Stimulated activated CD4-positive, alpha-beta T cell treated with anti-CD3 and anti-CD28 coated beads, Interleukin-4, amount 100 ng/mL, for 1 hour (primary cell): ENCODE measurements at places on chromosomes 6 and 20.

DNA sequence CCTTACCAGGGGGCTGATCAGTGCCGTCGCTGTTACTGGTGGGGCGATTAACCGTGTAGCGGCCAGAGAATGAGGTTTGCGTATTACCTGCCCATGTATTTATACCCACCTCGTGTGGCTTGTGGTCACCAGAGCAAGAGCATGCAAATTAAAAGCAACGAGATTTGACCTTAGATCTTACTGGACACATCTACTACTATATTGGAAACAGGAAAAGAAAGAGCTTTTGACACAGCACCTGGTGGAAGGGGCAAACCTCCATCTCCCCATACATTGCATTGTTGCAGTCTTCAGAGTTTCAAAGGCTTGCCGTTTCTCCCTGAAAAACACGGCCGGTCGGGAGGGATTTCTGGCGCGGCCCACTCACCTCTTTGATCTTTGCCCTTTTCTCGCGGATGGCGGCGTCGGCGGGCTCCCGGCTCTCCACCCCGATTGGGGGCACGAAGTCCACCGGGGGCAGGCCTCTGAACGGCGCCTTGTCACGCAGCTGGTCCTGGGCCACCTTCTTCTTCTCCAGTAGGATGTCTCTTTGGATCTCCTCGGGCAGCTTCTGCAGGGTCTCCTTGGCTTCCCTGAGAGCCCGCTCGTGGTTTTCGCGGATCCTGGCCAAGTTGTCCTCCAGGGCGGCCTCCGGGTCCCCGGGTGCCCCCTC, 1.3 kb downstream of the MAN1A1 start:
- DNase-seq, result peak; percentile 39

GRCh38 chr6:121383478-121383877, 49.2 kb upstream of the TBC1D32 start:
- DNase-seq, result no peak

- DNase-seq, result peak; percentile 21
Observed at GRCh38 chr6:43368259-43369160, 937 bp downstream of the ZNF318 start.

GRCh38 chr6:68226460-68226859, 408.6 kb upstream of the ADGRB3 start:
- DNase-seq, result no peak

GRCh38 chr20:37346535-37347346, 801 bp downstream of the SRC start:
- no peak for DNase-seq

GRCh38 chr6:79241228-79241627, 6.7 kb upstream of the HMGN3 start:
- no peak for DNase-seq

GRCh38 chr6:26017632-26017966, 55.0 kb downstream of the TRIM38 start:
- DNase-seq, result peak; percentile 85

- DNase-seq, result no peak
Observed at GRCh38 chr6:2081155-2082138, 164.0 kb downstream of the GMDS start.

- no peak for DNase-seq
Observed at GRCh38 chr6:17725083-17725482, 18.4 kb upstream of the NUP153 start.

GRCh38 chr6:134318236-134318973, 493 bp upstream of the SGK1 start:
- DNase-seq, result no peak

- no peak for DNase-seq
Observed at GRCh38 chr20:23546435-23547144, 21.7 kb downstream of the CST9L start.

DNA sequence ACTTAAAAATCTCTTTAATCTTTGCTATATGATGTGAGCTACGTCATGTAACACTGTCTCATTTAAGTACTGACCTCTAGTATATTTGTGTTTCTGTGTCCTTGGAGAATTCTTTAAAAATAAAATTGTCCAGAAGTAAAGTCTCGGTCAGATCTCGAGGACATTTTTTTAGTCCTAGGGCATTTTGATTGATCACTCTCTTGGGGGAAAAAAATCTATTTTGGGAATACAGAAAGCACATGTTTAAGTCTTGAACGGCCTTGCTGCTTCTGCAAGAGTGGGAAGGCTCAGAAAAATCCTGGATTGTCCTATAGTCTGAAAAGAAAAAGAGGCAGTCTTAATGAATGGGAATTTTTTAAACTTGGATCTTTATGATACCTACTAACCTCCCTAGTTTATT, 234.3 kb downstream of the UTRN start:
- no peak for DNase-seq

- no peak for DNase-seq
Observed at GRCh38 chr6:113696960-113697359, 160.2 kb upstream of the MARCKS start.

- DNase-seq, result no peak
Observed at GRCh38 chr20:44509762-44510161, 12.1 kb downstream of the SERINC3 start.

GRCh38 chr20:18694071-18694470, 106.2 kb downstream of the DTD1 start:
- DNase-seq, result no peak

DNA sequence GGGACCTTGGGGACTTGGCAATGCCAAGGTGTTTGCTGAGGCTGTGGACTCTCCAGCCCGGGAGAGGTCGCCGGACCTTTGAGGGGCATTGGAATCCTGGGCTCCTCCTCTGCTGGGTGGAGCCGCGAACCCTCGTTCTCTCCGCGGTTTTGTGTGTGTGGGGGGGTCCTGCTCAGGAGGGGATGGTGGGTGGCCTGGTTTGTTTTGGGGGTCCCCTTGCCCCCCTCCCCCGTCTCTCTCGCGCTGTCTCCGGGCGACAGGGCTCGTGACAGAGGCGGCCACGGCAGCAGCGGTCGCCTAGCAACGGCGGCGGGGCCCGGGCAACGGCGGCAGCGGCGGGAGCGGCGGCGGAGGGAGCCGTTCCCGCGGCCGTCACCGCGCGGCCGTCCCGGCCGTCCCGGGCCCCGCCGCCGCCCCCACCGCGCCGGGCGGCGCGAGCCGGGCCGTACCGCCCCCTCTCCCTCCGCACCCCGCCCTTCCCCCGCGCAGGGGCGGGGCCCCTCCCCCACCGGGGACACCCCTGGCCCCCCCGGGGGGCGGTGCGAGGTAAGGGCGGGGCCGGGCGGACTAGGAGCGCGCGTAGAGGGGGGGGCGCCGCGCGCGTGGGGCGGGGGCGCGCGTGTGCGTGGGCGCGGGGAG, 7.8 kb downstream of the SYNGAP1 start:
- DNase-seq, result peak; percentile 62

DNA sequence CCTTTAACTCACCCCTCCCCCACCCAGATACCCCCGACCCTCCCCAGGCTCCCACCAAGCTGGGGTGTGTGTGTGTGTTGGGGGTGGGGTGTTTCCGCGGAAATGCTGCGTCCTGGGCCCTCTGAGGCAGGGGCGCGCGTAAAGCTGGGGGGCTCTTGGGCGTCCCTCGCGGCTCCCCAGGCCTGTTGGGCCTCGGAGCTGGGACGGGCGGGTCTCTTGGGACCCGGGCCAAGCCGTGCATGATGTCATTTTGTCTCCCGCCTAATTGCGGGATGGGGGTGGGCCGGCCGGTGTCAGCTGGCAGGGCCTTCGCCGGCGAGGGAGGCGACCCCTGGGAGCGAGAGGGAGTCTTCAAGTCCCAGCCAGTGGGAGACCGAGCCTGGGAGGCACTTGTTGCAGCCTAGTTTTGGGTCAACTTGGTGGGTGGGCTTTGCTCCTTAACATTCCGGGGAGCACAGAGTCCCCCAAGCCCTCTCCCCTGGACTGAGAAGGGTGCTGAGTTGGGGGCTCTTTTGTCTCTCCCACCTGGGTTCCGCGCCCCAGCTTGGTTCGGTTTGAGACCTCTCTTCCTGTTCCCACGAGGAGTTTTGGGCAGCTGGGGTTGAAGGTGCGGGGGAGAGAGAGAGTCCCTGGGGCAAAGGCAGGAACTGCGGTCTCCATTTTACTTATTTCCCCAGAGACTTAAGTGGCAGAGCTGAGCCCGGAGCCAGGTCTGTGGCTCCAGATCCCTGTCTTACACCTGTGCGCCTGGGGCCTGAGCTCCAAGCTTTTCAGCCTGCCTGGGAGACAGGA, 623 bp downstream of the MYBL2 start:
- no peak for DNase-seq

- no peak for DNase-seq
Observed at GRCh38 chr20:40781327-40782042, 92.4 kb upstream of the MAFB start.

DNA sequence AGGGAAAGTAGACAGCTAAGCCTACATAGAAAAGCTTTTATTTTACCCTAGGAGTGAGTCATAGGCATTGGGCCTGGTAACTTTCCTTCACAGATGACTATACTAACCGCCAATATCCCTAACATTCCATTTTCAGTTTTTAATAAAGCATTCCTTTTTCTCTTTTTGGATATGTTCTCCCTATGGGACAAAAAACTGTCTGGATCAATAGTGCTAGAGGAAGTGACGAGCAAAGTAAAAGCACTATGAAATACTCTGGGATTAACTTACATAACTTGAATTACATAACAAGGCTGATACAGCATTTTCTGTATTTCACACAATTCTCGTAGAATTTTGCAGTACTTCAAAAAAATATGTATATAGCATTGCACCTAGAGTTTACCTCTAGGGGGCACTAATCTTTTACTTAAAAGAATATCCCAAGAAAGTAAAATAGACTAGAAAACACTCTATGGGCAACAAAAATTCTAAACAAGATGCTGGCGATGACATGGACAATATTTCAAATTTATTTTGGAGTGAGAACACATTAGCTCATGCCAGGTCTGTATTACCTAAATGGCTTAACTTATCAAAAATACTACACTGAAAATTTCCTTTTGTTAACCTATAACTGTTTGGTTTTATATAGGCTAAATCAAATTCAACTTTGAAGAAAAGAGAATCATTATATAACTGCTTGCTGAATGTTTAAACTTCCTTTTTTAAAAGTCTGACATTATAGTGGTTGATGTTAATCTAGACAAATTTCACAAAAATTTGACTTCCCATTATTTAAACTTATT, 66.3 kb upstream of the DST start:
- DNase-seq, result no peak

DNA sequence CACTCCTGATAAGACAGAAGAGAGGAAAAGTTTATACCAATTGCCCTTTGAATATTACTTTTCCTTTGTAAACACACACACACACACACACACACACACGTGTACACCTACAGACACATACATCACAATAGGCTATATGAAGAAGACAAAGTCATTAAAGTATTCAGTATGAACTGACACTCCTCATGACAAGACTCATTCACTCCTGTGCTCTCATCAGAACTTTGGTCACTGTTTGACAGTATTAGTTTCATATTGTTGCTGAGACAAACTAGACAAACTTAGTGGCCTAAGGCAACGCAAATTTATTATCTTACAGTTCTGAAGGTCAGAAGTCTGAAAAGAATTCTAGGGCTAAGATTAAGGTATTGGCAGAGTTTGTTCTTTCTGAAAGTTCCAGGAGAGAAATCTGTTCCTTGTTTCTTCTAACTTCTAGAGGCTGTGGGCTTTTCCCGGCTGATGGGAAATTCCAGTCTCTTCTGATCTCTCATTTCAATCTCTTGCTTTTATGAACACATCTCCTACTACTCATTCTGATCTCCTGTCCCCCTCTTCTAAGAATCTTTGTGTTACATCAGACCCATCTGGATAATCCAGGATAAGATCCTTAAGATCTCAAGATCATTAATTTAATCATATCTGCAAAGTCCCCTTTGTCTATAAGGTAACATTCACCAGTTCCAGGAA, 171.3 kb downstream of the HACE1 start:
- DNase-seq, result no peak

- DNase-seq, result no peak
Observed at GRCh38 chr6:315921-316752, 23.9 kb downstream of the DUSP22 start.

DNA sequence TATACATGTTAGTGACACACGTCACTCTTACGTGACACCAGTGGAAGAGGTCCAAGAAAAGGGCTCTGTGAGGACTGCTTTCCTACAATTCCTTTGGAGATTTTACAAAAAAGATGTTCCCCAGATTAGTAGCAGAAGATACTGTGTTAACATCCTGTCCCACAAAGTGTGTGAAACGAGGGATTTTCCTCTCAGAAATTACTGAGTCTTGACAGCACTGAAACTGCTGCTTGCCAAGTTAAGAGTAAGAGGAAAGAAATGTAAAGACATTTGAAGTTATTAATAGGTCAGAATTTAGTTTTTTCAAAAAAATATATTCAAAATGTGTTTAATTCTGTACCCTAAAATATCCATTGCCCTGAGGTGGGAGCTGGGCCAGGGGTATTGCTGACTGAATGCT, 58.8 kb upstream of the MAP7 start:
- DNase-seq, result no peak

DNA sequence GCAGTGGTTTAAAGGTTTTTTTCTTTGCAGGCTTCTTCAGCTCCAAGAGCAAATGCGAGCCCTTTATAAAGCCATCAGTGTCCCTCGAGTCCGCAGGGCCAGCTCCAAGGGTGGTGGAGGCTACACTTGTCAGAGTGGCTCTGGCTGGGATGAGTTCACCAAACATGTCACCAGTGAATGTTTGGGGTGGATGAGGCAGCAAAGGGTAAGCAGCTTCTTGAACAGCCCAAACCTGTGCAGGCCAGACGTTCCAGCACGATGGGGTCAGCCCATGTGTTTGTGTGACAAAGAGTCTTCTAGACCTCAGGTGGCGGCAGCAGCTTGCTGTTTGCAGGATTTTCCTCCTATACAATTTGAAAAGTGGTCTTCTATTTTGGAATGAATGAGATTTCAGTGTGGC, 17.7 kb downstream of the DSP start:
- DNase-seq, result no peak

GRCh38 chr6:149275621-149276020, 41.9 kb upstream of the TAB2 start:
- DNase-seq, result no peak

DNA sequence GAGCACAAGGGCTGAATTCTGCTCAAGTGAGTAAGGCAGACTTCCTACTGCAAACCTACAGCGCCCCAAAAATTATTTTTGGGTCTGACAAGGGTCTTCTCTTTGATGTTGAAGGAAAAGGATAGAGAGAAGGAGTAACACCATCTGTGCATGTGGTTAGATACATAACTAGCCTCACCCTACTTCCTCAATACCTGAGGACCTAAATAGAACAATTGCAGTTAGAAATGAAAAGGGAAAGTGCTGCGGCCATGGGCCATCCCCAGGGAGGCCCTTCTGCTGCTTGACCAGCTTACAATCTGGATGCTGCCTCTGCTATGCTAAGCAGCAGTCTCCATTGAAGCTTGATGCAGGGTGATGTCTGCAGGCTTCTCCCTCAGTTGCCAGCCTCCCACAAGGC, 63.2 kb upstream of the ARMH2 start:
- no peak for DNase-seq

- no peak for DNase-seq
Observed at GRCh38 chr20:57566399-57566798, 5.5 kb downstream of the PCK1 start.

GRCh38 chr6:124977067-124977908, 15.1 kb downstream of the RNF217 start:
- no peak for DNase-seq

GRCh38 chr20:64052987-64053840, 3.8 kb upstream of the SOX18 start:
- DNase-seq, result no peak

DNA sequence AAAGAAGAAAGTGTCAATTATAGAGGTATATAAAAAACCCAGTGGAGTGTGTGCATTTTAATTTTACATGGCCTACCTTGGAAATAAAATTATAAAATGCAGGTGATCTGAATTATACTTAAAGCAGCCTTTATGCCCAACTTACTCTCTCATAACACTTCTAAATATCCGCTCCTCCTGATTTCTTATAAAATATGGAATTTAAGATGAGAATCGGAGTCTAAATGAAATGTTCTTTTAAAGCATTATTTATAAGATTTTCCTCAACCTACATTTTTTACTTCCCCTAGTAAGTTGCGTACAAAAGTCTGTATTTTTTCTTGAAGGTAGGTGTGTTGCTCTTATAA, 3.5 kb downstream of the CITED2 start:
- DNase-seq, result no peak
